ENCODE measurements at places on chromosomes 7 and 10. TPM values are rescaled to one million over a fixed set of nuclear protein-coding genes. Genes with fewer than 3 reads are reported as not detected.

DRGX gene
- polyA plus RNA-seq, result not detected

FRMD4A gene
- 78.2 TPM for polyA plus RNA-seq

SPDYE17 gene
- not detected for polyA plus RNA-seq

TCF7L2 gene
- 47.8 TPM for polyA plus RNA-seq

SLC39A12 gene
- polyA plus RNA-seq, result not detected

OPALIN gene
- polyA plus RNA-seq, result not detected

ZPBP gene
- 0.60 TPM for polyA plus RNA-seq

PLA2G12B gene
- polyA plus RNA-seq, result 0.46 TPM

DNAJC12 gene
- polyA plus RNA-seq, result 14.5 TPM

CDK13 gene
- 75.5 TPM for polyA plus RNA-seq

PAPOLB gene
- 0.12 TPM for polyA plus RNA-seq

KNDC1 gene
- 10.0 TPM for polyA plus RNA-seq

ASAH2 gene
- 4.0 TPM for polyA plus RNA-seq

LRRTM3 gene
- polyA plus RNA-seq, result 6.7 TPM

OPN4 gene
- not detected for polyA plus RNA-seq

VGF gene
- polyA plus RNA-seq, result not detected

UBE2H gene
- polyA plus RNA-seq, result 130 TPM

FOXP2 gene
- polyA plus RNA-seq, result 10.9 TPM

TAS2R3 gene
- polyA plus RNA-seq, result 1.1 TPM

TFPI2 gene
- 12.1 TPM for polyA plus RNA-seq

AKR1C2 gene
- 11.5 TPM for polyA plus RNA-seq

HUS1 gene
- polyA plus RNA-seq, result 25.0 TPM

FAM200A gene
- 13.6 TPM for polyA plus RNA-seq

CYP2E1 gene
- 2.3 TPM for polyA plus RNA-seq

BUB3 gene
- 138 TPM for polyA plus RNA-seq

CPEB3 gene
- polyA plus RNA-seq, result 4.0 TPM

Measured in left renal pelvis (tissue), 4 donors.